ENCODE measurements at places on chromosomes 6 and 20.

DNA sequence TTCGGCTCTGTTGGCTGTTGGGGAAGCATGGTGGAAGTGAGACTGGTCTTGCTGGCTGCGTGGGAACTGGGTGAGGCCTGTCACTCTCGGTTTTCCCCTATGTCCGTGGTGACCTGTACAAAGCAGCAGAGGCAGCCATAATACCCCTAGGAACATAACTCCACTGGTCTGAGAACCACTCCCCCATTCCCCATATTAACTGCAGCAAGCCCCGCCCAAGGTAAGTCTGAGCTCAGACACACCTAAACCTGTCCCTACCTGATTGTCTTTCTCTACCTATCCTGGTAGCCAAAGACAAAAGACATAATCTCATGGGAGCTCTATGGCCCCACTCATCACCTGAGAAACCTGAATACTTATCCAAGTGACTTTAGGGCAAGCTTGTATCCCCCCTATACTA, 156.3 kb upstream of the PHACTR1 start:
- no peak for DNase-seq

DNA sequence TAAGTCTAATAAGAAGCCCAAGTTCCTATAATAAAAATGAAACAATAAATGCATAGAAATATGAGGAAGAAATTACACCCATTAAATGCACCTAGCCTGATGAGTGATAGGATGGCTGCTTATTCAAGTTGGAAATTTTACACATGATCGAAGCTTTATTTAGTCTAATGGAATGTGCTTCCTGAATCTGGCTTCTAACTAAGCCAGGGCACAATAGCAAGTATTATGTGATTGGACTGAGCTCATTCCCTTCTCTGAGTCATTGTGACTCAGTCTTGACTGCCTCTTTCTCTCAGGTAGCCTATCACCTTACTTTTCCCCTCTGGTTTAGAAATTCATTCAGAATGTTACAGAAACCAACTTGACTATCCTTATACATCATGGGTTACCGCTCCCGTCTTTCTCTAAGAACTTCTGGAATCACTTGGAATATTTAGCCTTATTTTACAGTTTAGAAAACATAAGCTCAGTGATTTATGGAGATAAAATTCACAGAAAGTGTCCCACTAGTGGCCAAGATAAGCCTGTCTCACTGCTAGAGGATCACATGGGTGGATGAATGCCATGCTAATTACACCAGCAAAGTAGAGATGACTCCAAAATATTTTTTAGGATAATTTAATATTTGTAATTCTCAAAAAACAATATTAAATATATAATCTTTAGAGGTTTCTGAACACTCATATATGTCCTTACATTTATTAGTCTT, 505.3 kb upstream of the JAG1 start:
- DNase-seq: no peak

GRCh38 chr20:10963717-10964266, 290.0 kb upstream of the JAG1 start:
- DNase-seq: no peak

DNA sequence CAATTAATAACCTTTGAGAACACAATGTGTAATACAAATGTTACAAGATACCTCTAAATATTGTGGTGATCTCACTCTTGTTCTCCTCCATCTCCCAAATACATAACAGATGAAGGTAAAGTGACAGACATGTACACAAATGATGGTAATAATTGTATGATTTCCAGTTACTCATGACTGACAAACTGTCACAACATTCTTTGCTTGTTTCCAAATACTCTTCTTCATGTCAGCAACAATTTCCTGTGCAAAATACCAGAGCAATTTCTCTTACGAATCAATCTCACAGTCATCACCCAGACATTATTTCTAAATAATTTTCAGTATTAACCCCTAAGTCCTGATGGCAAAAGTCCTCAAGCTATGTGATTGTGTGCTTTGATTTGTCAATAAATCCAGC, 92.9 kb downstream of the RPS12 start:
- no peak for DNase-seq

- DNase-seq: no peak
Observed at GRCh38 chr6:9112544-9112943, 677.2 kb upstream of the SLC35B3 start.

GRCh38 chr6:146931214-146931613, 273.0 kb upstream of the STXBP5 start:
- no peak for DNase-seq

DNA sequence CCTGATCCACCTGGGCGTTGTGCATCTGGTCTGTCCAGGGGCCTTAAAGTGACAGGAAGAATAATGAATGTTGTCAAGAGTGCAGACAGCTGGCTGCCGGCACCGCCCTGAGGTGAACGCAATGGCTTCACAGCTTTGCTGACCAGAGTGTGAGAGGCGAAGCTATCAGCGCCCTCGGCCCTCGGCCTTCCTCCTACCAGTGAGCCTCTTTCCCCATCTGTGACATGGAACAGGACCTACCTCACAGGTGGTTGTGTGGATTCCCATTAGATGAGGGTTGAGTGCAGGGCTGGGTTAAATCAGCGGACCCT, 54.8 kb downstream of the CTCFL start:
- no peak for DNase-seq

GRCh38 chr20:33811776-33812151, 616 bp downstream of the CHMP4B start:
- DNase-seq: no peak

DNA sequence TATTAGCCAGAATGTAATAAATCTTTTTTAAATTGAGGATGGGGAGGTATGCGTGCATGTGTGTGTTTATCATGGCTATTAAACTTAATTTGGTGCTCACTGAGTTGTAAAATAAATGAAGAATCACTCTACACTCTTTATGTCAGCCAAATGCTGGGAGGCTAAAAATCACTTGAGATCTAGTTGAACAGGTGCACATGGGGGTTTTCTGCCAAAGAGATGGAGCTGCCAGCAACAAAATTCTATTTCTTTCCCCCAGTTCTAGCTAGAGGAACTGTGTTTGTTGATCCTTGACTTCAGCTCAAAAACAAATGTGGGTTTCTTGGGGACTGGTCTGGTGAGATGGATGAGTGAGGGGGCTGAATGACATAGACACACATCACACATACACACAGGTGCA, 183.3 kb upstream of the BTBD3 start:
- DNase-seq: no peak

GRCh38 chr6:165987483-165988301, 180.0 kb downstream of the TBXT start:
- DNase-seq: no peak

- DNase-seq: no peak
Observed at GRCh38 chr6:110951986-110952794, 6.3 kb upstream of the GTF3C6 start.

- DNase-seq: no peak
Observed at GRCh38 chr6:139308286-139308916, 16.6 kb upstream of the TXLNB start.

DNA sequence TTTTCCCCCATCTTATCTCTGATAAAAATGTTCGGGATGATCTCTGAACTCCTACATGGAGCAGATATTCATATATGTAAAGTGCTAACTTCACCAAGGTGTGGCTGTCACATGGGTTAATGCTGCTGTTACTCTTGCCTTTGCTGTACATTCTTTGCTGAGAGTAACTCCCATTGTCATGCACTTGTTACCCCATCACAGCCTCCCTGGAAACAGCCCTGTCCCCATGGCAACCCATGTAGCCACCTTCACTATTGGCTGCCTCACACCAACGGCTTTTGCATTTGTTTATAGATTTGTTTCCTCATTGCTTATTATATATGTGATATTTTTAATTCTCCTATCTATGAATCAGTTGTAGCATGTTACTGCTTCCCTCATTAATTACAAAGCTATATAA, 17.3 kb upstream of the IBTK start:
- no peak for DNase-seq

GRCh38 chr6:44672086-44672485, 284.6 kb downstream of the CDC5L start:
- DNase-seq: no peak

GRCh38 chr6:55898342-55898741, 23.0 kb upstream of the BMP5 start:
- DNase-seq: no peak

DNA sequence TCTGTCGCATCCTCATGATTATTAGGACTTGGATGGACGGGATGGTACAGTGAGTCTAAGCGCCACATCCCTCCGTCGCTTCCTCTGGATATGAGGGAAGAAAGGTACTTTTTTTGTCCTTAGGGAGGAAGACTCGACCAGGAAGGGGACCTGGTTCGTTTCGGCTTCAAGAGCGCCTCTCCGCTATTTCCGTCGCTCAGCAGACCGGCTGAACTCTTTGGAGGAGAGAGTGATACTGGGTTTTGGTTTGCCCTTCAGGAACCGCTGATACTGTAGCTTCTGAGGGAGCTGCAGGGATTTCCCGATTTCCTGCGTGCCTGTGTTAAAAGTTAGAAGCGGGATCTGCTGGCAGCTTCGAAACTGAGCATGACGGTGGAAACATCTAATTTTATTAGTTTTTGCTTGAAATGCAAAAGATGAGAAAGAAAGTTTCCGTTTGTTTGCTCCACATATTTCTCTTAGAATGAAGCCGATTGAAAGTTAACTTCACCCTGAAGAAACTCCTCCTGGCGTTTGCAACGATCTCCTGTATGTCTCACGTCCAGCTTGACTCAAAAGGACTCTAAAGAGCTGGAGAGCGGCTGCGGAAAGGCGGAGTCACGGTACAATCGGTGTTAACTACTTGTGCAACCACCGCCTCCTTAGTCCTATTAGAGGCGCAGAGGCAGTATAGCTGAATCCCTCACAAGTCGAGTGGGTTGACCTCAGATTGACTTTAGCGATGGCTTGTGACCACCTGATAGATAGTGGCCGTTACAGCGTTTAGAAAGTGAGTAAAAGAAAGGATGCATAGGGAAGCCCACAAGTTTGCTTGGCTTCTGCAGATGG, 129.4 kb downstream of the TRIM27 start:
- no peak for DNase-seq

GRCh38 chr20:48697845-48698491, 129.8 kb downstream of the PREX1 start:
- DNase-seq: no peak

Measured in activated gamma-delta T cell treated with Interleukin-2 at 50 U/mL for 16 hours (primary cell).